ENCODE measurements at places on chromosomes 6 and 20. TPM values are rescaled to one million over a fixed set of nuclear protein-coding genes. Genes with fewer than 3 reads are reported as not detected.

DYNLT2 gene
- total RNA-seq = 2.2 TPM

- no peak for DNase-seq
Observed at GRCh38 chr6:98634569-98634968, 199.8 kb upstream of the POU3F2 start.

DNA sequence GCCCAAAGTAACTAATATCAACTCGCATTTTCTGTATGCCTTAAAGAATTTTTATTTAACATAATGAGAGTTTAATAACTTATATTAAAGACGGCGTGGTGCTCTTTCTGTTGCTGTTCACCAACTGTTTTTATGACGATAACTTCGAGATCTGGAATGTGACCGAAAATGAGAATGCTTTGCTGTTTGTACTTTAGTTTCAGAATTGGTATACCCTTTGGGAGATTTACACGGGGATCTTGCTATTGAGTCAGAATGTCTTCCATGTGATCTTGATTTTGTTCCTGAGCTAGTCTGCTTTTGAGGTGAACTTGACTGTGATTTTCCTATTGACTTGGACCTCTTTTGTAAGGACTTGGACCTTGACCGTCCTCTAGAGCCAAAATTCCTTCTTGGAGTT is 17.9 kb downstream of the PNRC1 start:
- DNase-seq = no peak

DNA sequence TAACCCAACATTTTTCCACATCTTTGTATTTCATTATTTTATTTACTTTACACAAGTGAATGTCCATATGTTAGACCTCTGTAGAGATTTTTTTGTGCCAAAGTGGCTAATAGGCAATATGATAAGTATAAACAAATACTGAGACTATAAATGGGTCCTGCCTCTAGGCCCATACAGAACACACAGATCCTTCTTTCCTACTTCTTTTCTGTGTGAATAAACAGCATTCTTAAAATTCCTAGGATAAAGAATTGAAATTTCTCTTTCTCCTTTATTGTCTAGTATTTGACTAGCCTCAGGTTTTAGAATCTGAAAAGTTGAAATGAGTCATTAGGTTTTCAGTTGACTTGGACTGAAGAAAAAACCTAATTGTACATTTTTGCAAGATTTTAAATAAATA is 46.3 kb upstream of the HS3ST5 start:
- no peak for DNase-seq

GRCh38 chr20:46367967-46368901 is 38.2 kb downstream of the ELMO2 start:
- no peak for DNase-seq

GRCh38 chr20:60055740-60056139 is 97.5 kb downstream of the CDH26 start:
- no peak for DNase-seq
